ENCODE measurements at places on chromosomes 1 and 21.

DNA sequence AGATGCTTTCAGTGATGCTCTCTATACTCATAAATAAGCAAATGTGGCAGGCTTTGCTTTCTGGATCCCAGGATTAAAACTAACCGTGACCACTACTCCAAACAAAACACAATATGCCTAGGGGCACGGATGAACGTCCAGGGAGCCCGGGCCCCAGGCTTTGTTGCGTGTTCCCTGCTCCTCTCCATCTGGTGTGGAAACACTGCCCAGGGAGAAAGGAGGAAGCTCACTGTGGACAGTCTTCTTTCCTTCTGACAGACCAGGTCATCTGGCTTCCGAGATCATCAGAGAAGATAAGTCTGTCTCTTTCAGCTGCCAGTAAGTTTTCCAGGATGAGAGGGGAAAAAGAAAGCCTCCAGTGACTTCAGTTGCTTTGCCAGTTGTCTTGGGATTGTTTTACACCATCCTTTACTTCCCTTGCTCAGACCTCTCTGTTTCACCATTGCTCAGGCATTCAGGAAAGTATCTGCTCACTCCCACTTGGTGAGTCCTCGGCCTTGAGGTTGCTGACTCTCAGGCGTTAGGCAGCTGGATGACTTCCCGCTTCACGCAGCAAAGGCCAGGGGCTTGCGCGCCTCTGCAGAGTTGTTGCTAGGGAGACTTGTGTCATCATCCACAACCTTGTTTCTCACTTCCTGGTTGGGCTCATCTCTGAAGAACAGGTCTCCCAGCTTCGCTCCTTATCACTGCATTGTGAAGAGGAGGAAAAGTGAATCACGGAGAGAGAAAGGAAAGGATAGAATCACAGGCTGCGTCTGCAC is 20.6 kb upstream of the PGD start:
- no peak for DNase-seq

DNA sequence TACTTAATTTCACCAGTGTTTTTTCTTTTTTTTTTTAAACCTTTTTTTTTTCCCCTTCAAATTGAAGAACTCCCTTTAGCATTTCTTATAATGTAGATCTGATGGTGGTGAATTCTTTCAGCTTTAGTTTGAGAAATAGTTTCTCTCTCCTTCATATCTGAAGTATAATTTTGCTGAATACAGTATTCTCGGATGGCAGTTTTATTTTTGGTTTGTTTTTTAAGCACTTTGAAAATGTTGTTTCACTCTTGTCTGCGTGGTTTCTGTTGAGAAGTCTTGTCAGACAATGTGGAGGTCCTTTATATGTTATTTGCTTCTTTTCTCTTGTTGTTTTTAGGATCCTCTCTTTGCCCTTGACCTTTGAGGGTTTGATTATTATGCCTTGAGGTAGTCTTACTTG is 135.1 kb downstream of the RPS6KC1 start:
- DNase-seq, result no peak

DNA sequence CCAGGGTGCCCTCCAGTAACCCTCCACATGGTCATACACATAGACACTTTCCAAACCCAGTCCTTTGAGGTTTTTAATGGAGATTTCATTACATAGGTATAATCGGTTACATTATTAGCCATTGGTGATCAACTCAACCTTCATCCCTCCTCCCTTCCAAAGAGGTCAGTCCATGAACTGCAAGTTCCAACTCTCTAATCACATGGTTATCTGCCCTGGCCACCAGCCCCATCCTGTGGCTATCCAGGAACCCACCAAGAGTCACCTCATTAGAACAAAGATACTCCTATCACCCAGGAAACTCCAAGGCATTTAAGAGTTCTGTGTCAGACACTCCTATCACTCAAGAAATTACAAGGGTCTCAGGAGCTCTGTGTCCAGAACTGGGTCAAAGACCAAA is 12.2 kb downstream of the ATP1A4 start:
- DNase-seq, result no peak

DNA sequence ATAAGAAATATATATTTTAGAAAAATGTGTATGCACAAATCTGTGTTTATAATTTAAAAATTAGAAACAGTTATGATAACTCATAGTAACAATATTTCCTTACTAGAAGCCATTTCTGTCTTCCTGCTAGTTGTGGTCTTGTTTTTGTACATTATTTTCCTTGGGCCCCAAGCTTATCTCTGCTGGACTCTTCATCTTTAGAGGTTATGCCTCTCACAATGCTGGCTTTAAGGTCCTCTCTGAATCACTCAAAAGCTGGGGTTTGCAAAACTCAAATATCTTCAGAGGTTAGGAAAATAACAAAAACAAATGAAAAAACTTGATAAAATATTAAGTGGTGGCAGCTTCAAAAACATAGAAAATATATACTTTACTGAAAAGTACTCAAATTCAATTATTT is 133.8 kb downstream of the PTPRC start:
- no peak for DNase-seq

DNA sequence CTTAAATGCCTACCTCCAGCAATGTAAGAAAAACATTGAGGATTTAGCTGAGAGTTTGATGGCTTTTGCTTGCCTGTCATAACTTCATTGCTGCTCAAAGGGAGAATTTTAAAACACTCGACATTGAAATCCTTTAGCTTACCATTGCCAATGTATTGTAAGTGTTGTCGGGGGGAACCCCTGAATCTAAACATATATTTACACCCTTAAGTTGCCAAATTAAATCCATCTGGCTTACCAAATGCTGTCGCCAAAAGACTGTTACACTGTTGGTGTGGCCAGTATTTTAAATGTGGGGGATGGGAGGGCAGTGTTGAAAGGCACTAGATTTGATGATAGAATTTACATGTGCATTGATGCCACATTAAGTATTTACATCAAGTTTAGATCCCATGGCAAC is 24.9 kb upstream of the C1orf105 start:
- no peak for DNase-seq

DNA sequence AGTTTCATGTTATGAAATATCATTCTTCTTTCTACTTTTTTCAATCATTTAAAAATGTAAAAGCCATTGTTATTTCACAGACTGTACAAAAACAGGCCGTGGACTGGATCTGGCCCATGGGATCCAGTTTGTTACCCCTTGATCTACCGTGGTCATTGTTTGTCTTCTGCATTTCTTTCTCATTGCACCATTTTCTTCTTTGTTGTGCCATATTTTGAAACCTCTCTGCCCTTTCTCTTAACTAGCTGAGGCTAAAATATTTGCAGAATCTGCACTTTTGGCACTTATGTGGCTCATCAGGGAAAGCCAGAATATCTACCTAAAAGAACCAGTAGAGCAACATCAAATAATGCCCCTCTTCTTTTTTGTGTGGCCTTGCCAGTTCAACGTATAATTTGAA is 50.5 kb downstream of the DNAJC6 start:
- no peak for DNase-seq

DNA sequence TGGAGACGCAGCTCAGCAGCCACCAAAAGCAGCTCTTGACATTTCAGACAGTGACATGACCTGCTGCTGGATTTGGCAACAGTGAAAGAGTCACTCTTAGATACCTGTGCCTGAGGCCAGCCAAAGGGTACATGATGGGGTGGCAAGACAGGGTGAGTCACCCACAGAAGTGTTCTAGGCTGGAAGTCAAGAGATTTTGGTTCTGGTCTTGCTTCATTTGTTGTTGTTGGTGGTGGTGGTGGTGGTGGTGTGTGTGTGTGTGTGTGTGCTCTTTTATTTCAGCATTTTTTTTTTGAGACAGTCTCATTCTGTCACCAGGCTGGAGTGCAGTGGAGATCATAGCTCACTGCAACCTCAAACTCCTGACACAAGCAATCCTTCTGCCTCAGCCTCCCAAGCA is 25.8 kb downstream of the SHISAL2A start:
- DNase-seq, result no peak

GRCh38 chr1:10664251-10664650 is 132.2 kb downstream of the CASZ1 start:
- DNase-seq, result no peak

DNA sequence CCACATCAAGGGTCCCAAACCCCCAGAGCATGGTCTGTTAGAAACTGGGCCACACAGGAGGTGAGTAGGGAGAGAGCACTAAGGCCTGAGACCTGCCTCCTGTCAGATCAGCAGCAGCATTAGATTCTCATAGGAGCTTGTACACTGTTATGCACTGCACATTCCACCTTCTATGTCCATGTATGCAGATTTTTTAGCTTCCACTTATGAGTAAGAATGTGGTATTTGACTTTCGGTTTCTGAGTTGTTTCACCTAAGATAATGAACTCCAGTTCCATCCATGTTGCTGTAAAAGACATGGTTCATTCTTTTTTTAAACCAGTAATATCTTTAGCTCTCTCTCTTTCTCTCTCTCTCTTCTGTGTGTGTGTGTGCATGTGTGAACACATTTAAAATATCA is 663 bp upstream of the GBP6 start:
- DNase-seq, result peak; percentile 77

GRCh38 chr1:52919723-52920483 is 1.6 kb downstream of the ECHDC2 start:
- DNase-seq, result no peak

DNA sequence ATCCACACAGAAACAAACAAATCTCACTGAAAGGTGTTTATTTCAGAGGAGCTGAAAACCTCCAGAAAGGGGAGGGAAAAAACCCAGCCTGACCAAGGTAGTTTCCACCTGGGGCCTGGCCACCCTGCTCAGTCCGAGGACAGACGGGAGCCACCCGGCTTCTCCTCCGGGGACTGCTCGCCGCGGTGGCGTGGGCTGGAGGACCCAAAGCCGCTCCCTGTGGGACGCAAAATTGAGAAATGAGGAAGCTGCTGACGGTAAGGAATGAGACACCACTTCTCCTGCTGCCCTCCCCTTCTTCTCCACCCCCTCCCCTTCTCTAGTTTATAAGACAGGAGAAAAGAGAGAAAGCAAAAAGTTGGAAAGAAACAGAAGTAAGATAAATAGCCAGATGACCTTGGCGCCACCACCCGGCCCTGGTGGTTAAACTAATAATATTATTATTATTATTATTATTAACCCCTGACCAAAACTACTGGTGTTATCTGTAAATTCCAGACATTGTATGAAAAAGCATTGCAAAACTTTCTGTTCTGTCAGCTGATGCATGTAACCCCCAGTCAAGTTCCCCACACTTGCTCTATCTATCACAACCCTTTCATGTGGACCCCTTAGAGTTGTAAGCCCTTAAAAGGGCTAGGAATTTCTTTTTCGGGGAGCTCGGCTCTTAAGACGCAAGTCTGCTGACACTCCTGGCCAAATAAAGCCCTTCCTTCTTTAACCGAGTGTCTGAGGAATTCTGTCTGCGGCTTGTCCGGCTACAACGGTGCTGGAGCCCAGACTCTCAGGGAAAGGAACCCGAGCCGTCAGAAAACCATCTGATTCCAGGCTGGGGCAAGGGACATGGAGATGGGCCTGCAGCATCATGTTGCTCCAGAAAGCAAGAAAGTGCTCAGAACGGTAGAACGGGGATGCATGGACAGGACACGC is 12.5 kb downstream of the ITGB2 start:
- no peak for DNase-seq

DNA sequence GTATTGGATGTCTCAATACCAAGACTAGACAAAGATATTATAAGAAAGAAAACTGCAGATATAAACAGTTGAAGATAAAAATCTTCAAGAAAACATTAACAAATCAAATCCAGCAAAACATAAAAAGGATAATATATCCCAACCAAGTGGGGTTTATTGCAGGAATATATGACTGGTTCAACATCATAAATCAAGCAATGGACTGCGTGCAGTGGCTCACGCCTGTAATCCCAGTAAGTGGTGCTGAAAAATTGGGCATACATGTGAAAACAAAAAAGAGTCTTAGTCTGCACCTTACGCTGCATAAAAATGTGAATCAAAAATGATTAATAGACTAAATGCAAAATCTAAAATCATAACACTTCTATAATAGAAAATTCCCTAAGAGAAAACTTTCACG is 112.9 kb upstream of the PDE4B start:
- DNase-seq, result no peak

DNA sequence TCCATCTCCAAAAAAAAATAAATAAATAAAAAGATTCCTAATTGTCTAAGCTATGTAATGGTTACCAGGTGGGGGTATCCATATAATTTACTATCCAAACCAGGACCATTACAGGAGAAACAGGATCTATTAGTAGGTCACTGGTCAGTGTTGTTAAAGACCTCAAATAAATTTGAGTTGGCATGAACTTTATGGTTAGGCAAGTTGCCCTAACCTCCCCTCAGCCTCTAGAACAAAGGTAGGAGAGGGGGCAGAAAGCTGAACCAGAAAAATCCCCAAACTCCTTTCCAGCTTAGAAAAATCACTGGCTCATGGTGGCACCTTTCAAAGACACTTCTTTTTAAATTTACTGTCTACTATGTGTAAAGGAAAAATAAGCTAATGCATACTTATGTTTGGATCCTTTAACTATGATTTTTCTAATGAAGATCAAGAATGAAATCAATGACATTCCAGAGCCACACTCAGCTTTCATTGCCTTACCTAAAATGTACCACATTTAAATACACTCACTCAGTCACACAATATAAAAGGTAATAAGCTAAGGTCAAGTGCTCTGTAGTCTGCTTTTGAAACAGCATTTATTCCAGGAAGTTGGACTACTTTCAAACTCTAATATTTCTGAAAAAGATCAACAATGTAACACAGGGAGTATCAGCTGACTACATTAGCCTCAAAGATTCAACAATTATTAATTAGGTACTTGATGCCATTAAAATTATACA is 13.8 kb downstream of the EIF4G3 start:
- DNase-seq, result no peak

DNA sequence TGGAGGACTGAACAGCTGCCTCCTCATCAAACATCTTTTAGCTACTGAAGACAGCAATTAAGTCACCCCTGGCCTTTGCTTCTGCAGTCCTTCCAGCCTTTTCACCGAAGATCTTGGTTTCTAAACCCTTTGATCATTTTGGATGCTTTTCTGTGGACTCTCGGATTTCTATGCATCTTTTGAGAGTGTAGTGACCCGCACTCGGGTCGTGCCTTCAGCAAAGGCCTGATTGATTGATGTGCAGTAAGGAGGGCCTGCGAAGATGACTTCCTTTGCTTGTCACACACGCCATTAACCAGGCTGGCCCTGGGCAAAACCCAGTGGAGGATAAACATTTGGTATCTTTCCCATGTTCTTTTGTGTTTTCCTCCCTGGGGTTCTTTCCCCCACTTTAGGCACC is 157.5 kb upstream of the CD34 start:
- no peak for DNase-seq

DNA sequence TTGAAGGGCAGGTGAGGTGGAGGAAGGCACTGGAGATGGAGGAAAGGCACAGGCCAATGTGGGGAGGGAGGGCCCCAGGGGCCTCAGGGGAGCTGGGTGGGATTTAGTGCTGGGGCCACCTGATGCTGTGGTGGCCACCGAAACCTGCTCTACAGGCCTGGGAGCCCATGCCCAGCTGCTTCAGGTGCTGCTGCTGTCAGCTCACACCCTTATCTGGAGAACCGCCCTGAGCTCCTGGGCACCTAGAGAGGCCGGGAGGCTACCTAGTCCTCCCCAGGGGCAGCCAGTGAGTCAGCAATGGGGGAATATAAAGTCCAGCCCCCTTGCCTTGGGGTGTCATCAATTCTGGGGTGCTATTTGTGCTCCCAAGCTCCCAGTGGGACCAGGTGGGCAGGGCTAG is 12.2 kb downstream of the FAM131C start:
- no peak for DNase-seq

Data from CD4-positive, CD25-positive, alpha-beta regulatory T cell (primary cell).